ENCODE measurements at places on chromosomes 12 and 14.

- DNase-seq: no peak
These were observed 1.5 kb upstream of the KRT6A start for GRCh38 chr12:52494518-52494917.

DNA sequence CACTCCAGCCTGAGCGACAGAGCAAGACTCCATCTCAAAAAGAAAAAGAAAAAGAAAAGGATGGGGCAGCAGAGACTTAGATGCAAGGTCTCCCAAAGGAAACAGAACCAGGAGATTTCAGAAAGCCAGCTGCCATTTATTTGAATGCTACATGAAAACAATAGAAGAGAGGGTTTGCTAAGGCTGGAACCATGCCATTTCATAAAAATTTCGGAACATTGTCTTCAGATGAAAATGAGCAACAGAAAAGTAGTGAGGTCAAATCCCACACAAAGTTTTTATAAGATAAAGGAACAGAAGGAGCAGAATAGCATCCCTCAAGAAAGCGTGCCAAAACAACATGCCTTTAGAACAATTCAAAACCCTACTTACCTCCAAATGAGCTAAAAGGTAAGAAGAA lies 175.3 kb downstream of the ETV6 start:
- DNase-seq: no peak

DNA sequence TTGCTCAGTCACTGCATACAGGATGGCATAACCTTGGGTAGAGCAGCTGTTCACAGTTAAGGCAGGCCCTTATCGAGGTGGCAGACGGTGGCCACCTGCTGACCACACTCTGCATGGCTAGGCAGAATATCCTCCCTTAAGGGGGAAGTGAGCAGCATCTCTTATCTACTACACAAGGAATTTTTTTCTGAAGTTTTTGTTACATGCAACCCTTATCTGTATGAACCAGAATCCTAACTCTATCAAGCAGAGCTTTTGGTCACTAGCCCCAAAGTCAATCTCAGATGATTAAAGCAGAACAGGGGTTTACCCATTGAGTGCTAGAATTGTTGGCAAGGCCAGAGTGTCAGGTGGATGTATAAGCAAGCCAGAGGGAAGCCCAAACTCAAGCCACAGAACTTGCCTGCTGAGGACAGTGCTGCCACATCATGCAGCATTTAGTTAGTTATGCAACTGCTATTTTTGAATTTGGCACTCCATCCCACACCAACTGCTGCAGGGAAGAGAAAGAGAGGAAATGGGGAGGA lies 192.8 kb downstream of the TBX5 start:
- no peak for DNase-seq

GRCh38 chr14:72594099-72594901 lies 299.6 kb downstream of the DPF3 start:
- DNase-seq: peak; percentile 26

GRCh38 chr14:80850197-80850814 lies 91.2 kb downstream of the CEP128 start:
- DNase-seq: no peak

DNA sequence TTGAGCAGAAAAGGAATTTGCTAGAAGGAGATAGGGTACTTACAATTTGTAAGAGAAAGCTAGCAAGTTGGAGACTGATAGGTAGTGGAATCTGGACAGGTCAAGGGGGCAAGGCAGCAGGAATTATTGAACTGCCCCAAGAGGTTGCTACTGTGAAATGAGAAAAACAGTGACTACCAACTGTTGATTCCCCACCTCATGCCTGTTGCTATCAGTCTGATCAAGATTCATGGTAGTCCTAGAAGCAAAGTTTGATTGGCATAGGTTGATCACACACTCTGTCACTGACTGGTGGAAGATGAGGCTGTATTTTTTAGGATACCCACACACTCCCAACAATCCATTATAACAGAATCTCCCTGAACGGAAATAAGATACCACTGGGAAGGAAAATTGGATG lies 89.4 kb upstream of the IGF1 start:
- DNase-seq: no peak

- DNase-seq: no peak
These were observed 24.8 kb downstream of the GOLGA3 start for GRCh38 chr12:132803888-132804287.

DNA sequence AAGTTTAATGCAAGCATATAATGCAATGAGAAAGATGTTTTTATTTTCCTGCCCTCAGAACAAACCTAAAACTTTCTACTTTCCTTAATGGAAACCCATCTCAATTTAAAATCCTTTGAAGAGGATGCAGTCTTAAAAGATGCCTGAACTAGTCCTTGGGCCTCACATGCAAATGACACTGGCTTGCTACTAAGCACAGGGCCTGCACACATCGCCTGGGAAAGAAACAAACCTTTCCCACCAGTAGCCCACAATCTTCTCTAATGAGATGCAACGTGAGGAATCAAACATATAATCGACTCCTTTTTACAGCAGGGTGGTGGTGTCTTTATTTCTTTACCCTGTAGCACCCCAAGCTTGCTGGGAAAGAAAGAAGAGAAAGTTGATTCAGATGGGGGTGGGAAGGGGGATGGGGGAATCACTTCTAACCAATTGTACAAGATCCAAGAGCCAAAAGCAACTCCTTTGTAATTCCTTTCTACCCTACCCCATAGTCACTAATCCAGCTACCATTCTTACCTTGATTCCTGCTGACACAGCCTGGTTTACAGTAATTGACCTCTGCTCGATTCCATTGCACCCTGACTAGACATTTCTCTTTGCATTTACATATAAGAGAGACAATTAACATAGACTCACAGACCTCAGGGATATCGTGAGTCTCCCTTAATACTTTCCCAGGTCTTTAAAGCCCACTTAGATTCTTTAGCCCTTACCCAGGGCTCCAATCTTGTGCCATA lies 69.5 kb upstream of the FERMT2 start:
- DNase-seq: no peak

GRCh38 chr12:114479831-114480230 lies 73.9 kb upstream of the TBX5 start:
- no peak for DNase-seq

DNA sequence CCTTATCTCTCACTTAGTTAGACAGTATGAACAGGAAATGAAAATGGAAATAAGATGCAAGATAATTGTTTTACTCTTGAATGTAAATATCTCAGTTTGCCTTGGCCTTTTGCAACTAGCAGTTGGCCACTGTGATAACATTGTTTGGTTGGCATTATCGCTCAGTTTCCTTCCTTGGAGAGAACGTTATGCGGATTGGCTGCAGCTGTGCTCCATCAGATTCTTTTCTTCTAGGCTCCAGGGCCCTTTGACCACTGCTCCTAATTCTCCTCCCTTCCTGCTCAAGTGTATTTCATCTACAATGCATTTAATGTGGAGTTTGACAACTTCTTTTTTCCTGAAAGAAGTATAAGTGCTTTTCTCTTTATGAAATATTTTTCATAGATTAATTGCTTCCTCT lies 284.2 kb downstream of the ADAMTS20 start:
- no peak for DNase-seq

DNA sequence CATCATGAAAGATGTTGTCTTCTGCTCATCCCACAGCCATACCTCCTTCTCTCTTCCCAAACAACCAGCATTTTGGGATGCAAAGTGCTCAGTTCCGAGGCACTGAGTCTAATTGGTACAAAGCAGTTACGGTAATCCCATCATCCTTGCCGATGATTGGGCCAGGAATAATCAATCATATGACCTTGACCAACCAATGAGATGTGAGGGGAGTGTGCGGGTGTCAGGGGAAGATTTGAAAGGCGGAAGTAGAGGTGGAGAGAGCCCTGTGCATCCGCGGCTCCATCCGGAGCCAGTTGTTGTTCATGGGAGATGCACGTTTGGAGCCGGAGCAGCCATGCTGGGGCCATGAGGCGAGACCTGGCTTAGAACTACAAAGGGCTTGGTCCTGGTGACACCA lies 67.3 kb downstream of the SYNE3 start:
- DNase-seq: no peak

DNA sequence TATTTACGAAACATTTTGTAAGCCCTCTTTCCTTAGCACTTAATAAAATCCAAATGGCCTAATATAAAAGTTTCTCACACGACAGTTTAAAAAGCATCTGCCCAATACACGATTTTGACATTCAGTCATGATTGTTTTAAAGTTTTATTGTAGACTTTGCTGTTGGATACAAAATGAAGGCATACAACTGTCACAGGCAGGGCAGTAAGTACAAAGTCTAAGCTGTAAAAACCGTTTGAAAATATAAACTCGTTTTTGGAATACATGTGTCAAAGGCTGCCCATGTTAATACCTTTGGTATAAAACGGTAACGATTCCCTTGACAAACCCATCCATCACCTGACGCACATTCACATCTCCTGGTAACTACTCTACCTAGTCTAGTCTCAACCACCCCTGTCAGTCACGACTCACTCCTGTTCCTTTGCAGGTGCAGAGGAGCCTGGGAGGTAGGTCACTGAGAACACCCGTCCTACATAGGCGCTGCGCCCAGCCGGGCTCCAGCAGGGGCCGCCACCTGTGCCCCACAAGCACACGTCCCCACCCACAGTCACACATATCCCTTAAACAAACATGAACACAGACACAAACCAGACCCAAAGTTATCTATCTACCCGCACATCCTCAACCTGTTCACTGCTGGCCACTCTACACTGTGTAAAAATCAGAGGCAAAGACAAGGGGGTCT lies 27.1 kb downstream of the KCTD10 start:
- DNase-seq: no peak

GRCh38 chr12:104454997-104455396 lies 1.8 kb upstream of the CHST11 start:
- no peak for DNase-seq

DNA sequence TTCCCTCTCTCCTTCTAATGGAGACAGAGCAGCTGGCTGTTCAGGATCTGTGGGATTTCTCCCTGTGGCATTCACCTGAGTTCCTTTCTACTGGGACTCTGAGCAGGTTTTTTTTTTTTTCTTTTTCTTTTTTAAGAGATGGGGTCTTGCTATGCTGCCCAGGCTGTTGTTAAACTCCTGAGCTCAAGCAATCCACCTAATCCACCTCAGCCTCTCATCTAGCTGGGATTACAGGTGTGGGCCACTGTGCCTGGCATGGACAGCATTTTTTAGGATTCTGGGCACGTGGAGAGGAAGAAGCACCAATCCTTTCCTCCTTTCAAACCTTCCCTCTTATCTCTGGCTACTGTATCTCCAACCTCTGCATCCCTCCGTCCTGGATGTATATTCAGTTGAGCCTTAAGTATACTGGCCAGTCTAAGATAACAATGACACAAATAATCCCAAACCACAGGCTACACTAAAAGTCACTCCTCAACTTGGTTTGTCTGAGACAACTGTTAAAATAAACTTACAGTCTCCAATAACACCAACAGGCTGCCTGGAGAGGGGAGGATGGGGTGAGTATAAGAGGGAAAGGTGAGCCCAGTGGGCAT lies 16.4 kb upstream of the CELA1 start:
- DNase-seq: no peak

DNA sequence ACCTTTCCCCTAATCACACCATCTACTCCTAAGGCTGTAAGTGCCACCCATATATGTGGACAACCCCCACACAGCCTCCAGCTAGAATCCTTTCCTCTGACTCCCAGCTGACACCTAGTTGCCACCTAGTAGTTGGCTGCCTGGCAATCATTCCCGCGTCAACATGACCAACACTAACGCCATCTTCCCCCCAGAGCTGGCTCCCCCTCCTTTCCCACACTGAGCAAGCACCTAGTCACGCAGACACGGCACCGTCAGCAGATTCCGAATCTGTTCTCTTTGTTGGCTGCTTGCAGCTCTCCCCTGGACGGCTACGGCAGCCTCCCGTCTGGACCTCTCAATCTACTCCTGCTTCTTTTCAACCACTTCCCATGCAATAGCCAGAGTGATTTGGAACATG lies 27.7 kb downstream of the UBR7 start:
- no peak for DNase-seq

GRCh38 chr12:50149311-50149710 lies 17.9 kb downstream of the CERS5 start:
- DNase-seq: no peak
